ENCODE measurements at places on chromosomes 4 and X.

GRCh38 chr4:179344861-179345260 lies 1902.6 kb upstream of the AGA start:
- DNase-seq, result no peak

DNA sequence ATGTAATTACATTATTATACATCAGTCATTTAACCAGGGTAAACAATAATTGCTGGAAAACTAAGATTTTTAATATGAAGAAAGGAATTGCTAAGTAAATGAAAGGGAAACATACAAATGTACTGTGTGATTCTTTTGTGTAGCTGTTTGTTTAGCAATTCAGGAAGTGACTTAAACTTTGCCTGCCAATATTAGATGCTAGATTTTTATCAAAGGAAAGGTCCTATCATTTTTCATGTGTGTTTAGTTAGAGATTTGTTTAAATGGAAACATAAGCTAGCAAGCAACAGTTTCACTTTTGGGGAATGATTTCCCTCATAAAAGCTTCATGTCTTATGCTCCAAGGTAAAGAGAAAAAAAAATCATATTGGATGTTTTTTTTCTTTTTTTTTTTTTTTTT lies 95.1 kb upstream of the LIMCH1 start:
- DNase-seq, result no peak

GRCh38 chr4:22339491-22339890 lies 176.4 kb downstream of the ADGRA3 start:
- no peak for DNase-seq

GRCh38 chr4:170674176-170674575 lies 584.4 kb upstream of the AADAT start:
- DNase-seq, result no peak

DNA sequence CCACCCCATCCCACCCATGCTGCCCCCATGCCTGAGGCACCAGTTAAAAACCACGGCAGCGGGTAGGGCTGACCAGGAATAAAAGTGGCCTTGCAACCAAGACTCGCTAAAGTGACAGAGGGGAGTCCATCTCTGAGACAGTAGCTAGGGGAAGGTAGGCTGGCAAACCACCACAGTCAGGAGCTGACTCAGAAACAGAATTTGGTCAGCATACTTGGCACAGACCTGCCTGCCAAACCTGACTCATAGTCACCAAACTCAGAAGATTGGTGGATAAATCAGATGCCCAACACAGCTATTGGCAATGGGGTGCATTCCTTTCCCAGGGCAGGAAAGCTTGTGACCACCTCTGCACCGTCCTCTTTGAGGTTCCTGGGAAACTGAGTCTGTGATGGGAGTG lies 193.8 kb downstream of the BCOR start:
- DNase-seq, result no peak

GRCh38 chr4:150345207-150345744 lies 236.7 kb upstream of the MAB21L2 start:
- no peak for DNase-seq

- no peak for DNase-seq
Observed at GRCh38 chrX:100647095-100647494, 3.1 kb downstream of the SRPX2 start.

DNA sequence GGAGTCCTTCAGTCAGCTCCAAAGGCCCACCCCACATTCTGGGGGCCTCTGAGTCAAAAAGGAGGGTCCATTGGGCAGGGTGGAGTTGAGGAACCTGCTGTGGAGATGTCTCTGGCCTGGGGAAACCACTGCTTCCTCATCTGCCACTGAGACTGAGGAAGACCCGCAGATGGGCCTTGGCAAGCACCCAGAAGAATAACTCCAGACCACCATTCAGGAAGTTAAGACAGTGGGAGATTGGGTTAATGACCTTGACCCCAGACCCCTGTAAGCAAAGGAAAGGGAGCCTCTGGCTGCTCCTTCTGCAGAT lies 8.1 kb upstream of the HSD17B10 start:
- no peak for DNase-seq

- DNase-seq, result no peak
Observed at GRCh38 chr4:82620126-82620735, 58.4 kb upstream of the TMEM150C start.

- no peak for DNase-seq
Observed at GRCh38 chr4:123305736-123306135, 90.9 kb upstream of the SPRY1 start.

GRCh38 chrX:78316265-78316664 lies 11.1 kb downstream of the CYSLTR1 start:
- DNase-seq, result no peak

- DNase-seq, result no peak
Observed at GRCh38 chr4:185573651-185574199, 38.4 kb upstream of the PDLIM3 start.

DNA sequence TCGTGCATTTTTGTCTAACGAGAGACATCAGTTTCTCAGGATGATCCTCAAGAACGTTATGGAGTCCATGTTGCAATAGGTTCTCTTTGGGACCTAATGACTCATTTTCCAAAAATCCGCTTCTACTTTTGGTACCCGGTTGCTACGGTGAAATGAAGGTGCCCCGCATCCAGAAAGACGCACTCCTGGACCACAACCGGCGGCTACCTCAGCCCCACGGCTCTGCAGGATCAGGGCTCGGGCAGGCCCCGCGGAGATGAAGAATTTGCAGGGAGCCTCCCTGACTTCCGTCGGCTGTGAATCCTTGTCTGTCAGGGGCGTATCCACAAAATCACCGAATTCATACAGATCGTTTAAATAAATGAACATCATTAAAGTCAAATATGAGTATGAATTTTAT lies 15.6 kb downstream of the GTPBP6 start:
- no peak for DNase-seq

DNA sequence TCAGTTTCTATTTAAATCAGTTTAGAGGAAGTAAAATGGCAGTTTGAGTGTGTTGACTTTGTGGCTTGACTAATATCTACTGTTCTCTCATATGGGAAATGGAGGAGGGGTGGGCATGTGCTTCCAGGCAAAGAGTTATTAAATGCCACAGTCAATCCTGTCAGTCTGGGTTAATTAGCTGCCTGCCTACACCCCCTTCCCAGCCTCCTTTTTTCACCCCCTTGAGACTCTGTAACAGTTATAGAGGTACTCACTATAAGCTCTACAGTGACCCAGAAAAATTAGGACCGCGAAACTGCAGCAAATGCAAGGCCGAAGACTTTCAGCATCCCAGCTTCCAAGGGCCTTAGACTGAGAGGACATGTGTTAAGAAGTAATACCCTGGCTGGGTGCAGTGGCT lies 165.2 kb downstream of the CORIN start:
- no peak for DNase-seq

- no peak for DNase-seq
Observed at GRCh38 chrX:32010948-32011347, 939.1 kb upstream of the FTHL17 start.

GRCh38 chr4:54064317-54065111 lies at the start of gene CHIC2:
TSS of gene CHIC2 (minus strand) at chr4:54064605. CDS start at chr4:54064300, 305 bp downstream.
- peak; percentile 92 for DNase-seq

DNA sequence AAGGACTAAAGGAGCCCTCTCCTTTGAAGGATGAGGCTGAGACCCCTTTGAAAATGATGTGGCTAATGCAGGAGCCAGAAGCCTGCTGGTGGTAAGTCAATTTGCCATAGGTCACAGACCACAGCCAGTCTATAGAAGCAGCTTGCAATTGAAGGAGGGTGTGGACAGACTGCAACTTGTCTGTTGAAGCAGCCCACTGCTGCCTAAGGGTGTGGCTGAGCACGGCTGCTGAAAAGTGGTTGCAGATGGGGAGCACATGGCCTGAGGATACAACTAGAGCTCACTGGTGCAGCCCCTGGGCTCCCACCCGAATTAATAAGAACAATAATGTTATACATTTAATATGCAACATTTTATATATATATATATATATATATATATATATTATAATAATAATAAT lies 11.4 kb upstream of the EXOC1L start:
- no peak for DNase-seq

DNA sequence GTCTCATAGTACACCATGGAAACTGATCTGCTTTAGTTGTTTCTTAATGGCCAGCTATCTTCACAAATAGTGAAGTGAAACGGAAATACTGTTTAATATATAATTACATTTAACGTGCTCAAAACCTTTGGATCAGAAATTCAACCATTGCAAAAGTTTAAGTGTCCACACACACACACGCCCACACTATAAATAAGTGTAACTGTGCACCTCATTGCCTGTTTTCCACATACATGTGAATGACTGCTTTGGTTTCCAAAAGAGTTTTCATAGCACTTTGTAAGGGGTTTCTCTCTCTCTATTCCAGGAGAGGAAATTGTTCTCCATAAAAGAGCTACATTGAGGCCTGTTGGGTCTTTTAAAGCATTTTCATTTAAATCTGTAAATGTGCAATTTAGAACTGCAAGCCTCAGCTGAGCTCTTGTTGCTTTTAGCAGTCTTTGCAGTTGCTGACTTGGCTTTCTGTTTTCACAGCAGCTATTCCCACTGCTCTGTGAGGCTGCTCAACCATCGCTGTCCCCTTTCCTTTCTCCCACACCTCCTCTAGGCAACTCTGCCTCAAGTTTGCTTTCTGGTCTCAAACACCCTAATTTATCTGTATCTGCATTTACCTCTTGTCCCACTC lies 94.5 kb downstream of the RAPGEF2 start:
- DNase-seq, result no peak

DNA sequence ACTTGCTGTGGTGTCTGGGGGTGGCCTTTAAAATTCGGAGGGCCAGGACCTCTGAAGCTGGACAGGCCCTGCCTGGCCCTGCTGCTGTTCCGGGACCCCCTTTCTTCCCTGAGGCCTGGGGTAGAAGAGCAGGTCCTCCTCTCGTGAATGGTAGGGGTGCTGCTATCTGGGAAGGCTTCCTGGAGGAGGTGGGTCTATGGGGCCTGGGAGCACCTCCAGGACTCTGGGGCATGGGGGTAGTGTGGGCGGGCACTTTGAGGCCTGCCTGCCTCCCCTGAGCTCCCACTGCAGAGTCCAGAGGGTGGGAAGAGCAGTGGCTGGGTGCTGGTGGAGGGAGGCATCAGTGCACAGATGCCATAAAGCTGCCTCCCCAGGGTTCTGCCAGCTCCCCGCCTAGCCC lies 4.9 kb upstream of the MXD4 start:
- no peak for DNase-seq

- DNase-seq, result no peak
Observed at GRCh38 chrX:3962511-3963311, 249.3 kb upstream of the PRKX start.

GRCh38 chr4:181018913-181019312 lies 1224.3 kb upstream of the TENM3 start:
- no peak for DNase-seq

GRCh38 chrX:38081909-38082308 lies 75.6 kb downstream of the SYTL5 start:
- DNase-seq, result no peak

GRCh38 chr4:9963328-9963727 lies 58.0 kb downstream of the SLC2A9 start:
- DNase-seq, result no peak

DNA sequence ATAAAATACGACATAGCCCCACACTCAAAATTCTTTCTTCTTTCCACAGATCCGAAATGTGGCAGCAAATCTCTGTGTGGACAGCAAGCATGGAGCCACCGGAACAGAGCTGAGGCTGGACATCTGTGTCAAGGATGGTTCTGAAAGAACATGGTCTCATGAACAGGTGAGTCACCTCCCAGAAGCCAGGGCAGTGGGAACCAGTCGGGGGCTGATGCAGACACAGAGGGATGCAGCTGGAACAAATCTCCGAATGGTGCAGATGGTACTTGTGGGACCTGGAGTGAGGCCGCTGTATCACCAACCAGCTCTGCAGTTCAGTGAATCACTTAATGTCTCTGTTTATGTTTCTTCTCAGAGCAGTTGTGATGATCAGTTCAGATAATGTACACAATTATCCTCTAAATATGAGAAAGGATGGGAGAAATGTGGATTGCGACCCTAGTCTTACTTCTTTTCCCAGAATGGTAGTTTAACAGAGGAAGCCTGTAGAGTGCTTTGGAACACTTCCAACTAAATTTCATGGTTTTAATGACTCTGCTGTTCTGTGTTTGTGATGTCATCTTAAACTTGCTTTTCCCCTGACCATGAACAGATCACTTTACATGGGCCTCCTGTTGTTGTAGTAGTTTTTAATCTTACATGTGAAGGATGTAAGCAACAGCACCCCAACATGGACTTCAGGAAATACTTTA lies 159.3 kb upstream of the GALNT7 start:
- no peak for DNase-seq

- DNase-seq, result no peak
Observed at GRCh38 chrX:1224954-1225353, 12.5 kb upstream of the CRLF2 start.

- no peak for DNase-seq
Observed at GRCh38 chr4:151584101-151584500, 175.1 kb downstream of the FHIP1A start.

DNA sequence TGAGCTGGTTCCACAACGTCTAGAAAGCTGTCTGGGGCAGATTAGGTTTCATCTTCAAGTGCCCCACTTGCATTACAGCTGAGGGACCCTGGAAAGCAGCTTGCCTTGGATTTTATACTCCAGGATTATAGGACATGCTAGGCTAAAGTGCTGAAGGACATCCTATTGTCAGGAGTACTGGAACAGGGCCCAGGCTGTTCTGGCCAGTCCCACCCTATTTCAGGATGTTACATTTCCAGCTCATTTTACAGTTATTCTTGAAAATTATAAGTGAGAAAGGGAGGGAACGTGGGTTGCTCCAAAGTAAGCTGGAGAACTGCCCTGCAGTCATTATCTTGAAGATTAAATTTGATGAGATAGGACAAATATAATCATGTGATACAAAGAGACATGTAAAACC lies 71.0 kb upstream of the UGT8 start:
- DNase-seq, result no peak

- DNase-seq, result no peak
Observed at GRCh38 chr4:55075376-55075775, 50.0 kb downstream of the KDR start.

- no peak for DNase-seq
Observed at GRCh38 chr4:186760576-186760975, 36.9 kb upstream of the FAT1 start.

Measured in hypothalamus (tissue), 51 donors.